ENCODE measurements at places on chromosomes 16 and 17.

DNA sequence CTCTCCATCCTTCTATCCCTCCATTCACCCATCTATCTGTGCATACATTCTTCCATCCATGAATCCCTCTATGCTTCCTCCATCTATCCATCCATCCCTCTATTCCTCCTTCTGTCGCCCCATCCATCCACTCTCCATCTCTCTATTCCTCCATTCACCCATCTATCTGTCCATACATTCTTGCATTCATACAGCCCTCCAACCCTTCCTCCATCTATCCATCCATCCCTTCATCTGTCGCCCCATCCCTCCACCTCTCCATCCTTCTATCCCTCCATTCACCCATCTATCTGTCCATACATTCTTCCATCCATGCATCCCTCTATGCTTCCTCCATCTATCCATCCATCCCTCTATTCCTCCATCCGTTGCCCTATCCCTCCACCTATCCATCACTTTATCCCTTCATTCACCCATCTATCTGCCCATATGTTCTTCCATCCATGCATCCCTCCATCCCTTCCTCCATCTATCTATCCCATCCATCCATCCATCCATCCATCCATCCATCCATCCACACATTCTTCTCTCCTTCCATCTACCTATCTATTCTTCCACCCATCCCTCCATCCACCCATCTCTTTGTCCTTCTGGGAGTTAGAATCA is 272.5 kb upstream of the TNRC6C start:
- no peak for DNase-seq

DNA sequence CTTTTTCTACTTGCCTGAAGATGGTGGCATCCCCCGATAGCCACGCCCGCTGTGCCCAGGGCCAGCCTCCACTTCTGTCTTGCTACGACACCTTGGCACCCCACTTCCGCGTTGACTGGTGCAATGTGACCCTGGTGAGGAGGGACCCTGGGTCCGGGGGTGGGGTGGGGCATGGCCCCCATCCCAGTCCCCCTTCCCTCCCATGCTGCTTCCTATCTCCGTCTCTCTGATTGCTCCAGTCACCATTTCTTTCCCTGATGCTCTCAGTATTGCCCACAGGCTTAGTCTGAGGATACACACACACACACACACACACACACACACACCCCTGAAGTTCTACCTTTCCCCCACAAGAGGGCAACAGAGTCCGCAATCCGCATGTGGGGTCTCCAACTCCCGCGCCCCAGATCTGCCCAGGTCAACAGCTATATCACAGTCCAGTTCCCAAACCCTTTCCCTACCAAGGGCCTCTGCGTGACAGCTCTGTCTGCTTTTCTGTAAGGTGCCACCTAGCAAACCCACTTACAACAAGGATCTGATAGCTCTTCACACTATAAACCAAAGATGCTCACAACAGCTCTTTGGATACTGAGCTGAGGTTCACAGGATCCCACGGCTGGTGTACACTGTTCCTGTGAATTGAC is 3.4 kb downstream of the SGCA start:
- peak; percentile 71 for DNase-seq

GRCh38 chr17:46991617-46992016 is 12.6 kb upstream of the RPRML start:
- DNase-seq, result no peak

GRCh38 chr17:8623591-8623990 is 6.9 kb downstream of the MYH10 start:
- DNase-seq, result no peak

- no peak for DNase-seq
Measured at GRCh38 chr17:42832213-42832933, 824 bp upstream of the PSME3 start.

DNA sequence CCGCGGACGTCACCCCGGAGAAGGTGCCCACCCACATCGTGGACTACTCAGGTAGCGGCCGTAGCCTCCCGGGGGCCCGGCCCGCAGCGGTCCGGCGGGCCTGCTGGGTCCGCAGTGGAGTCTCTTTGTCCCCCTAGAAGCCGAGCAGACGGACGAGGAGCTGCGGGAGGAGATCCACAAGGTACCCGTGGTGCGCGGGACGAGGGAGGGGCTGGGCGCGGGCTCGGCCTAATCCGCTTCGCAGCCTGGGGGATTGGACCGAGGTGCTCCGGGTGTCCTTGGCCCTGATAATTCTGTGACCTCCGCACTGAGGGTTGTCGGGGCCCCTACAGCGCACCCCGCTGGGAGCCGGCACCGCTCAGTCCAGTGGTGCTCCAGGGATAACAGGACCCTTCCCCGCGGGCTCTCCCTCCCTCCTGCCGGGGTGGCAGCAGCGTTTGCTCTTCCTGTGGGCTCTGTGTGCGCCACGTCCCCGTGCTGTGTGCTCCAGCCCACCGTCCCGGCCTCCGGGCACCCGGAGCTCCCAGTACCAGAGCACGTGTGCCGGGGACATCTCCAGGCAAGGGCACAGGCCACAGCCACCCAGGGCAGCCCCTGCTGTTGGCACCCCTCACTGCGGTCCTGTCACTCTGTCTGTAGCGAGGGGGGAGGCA is 713 bp downstream of the RHOT2 start:
- DNase-seq, result no peak

- peak; percentile 62 for DNase-seq
Measured at GRCh38 chr17:65198653-65199382, 61.6 kb downstream of the RGS9 start.

GRCh38 chr17:34710226-34710625 is 130.8 kb downstream of the TMEM132E start:
- no peak for DNase-seq

DNA sequence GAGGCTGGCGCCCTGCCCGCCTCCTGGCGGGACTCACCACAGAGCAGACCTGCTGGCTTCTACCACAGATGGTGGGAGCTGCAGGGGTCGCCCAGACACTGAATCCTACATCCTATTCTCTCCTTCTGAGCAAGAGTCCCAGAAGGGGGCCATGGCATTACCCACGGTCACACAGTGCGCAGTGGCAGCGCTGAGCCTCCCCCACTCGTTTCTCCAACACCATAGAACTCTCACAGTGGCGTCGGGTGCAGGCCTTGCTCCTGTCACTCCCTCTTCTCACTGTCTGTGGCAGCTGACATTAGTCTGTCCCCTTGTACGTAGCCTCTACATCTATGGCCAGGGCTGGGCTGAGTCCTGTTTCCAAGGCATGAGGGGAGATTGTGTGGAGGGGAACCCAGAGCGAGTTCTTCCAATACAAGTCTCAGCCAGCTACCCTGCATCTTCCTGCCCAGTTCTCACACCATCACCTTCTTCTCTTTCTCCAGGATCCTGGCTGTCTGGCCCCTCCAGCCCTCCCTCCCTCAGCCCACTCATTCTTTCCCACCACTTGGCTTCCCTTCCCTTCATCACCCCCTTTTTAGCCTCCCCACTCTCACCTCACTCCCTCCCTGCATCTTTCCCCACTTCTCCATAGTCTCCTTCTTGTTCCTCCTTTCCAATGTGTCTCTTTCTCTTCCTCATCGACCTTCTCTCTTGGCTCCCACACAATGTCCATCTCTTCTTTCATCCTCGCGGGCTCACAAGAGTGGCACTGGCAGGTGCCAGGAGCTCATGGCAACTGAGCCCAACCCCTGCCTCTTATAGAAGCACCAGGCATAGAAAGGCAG is 5.9 kb downstream of the UBTF start:
- no peak for DNase-seq

GRCh38 chr16:71387045-71387871 is 28.7 kb downstream of the CALB2 start:
- DNase-seq, result no peak

- no peak for DNase-seq
Measured at GRCh38 chr17:79561486-79562133, 49.2 kb downstream of the RBFOX3 start.

DNA sequence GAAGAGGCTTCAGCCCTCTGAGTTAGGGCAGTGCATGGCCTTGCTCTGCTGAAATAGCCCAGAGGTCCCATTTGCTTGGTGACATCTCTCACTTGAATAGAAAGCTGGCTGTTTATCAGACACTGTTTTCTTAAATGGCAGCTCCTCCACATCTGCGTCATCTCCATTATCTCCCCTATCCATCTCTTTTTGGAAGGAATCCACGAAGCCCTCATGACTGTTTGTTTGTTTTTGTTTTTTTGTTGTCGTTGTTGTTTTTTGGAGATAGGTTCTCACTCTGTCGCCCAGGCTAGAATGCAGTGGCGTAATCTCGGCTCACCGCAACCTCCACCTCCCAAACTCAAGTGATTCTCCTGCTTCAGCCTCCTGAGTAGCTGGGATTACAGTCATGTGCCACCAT is 16.6 kb downstream of the NAA60 start:
- DNase-seq, result no peak

GRCh38 chr16:46774743-46775177 is 26.6 kb upstream of the MYLK3 start:
- no peak for DNase-seq

- DNase-seq, result no peak
Measured at GRCh38 chr16:56312028-56312300, 113.4 kb downstream of the AMFR start.

DNA sequence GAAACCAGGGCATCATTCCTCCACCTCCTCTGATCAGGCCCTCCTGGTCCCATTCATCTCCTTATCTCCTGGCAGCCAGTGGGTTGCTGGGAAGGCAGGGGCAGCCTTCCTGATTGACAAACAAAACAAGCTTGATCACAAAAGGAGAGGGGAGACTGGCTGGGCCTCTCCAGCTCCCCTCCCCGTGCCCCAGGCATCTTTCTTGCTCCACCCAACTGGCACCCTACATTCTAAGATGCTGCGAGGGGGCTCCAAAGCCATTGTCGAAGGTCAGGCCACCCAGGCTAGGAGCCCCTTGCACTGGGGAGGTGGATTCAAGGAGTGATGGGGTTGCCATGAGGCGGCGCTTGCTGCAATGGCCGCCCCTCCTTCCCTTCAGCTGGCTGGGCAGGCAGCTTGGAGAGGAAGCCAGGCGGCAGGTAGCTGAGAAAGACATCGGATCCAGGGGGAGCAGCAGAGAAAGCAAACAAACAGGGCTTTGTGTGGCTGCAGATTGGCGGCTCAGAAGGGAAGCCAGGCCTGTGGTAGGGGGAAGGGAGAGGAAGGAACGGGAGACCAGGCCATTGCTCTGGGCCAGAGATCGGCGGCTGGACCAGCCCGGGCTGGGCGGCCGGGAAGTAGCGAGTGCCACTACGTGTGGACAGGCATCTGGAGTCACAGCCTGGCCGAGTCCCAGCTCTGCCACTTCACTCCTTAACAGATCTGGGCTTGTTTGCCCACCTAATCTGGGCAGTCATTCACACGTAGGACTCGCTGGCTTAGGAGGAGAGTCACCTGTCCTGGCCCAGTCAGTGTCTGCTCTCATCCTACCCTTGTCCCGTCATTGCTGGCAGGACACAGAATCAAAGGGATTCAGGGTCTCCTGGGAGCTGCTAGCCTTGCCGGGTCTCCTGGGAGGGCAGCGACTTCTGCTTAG is 12.3 kb downstream of the RAI1 start:
- no peak for DNase-seq

- no peak for DNase-seq
Measured at GRCh38 chr16:5571446-5571845, 473.9 kb upstream of the EEF2KMT start.

GRCh38 chr17:80529104-80529903 is 15.3 kb upstream of the RPTOR start:
- DNase-seq, result no peak

DNA sequence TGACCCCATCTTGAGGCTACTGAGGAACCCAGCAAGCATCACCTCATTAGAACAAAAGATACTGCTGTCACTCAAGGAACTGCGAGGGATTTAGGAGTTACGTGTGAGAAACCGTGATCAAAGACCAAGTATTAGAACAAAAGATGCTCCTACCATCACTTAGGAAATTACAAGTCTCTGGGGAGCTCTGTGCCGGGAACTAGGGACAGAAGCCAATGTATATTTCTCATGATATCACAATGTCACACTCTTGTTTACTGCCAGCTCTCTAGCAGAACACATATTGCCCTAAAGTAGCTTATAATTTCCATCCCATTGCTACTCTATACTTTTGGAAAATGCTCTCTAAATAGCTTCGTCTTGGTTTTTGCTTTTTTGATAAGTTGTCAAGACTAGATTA is 214.5 kb downstream of the HS3ST3A1 start:
- no peak for DNase-seq

GRCh38 chr17:3002538-3003295 is 60.7 kb downstream of the OR1D5 start:
- DNase-seq, result no peak

DNA sequence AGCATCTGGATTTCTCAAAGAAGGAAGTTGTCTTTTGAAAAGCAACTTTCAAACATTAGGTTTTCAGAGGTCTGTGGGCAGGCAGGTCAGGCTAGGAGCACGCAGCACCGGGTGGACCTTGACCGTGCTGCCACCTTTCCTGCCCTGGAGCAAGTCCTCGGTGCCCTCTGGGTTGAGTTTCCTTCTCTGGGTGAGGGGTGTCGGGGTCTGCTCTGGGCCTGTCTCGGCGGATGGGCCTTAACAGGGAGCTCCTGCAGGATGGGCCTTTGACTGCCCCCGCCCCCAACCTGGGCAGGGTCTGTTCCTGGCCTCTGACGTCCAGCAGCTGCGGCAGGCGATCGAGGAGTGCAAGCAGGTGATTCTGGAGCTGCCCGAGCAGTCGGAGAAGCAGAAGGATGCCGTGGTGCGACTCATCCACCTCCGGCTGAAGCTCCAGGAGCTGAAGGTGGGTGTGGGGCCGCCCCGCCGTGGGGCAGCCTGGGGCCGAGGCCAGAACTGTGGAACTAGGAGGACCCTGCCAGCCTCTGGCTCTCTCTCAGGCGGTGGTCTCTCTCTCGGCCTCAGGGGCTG is 8.7 kb downstream of the DEF8 start:
- DNase-seq, result no peak

- no peak for DNase-seq
Measured at GRCh38 chr16:63447121-63447520, 1410.9 kb upstream of the CDH8 start.

GRCh38 chr16:22093331-22093730 is 990 bp downstream of the VWA3A start:
- no peak for DNase-seq

DNA sequence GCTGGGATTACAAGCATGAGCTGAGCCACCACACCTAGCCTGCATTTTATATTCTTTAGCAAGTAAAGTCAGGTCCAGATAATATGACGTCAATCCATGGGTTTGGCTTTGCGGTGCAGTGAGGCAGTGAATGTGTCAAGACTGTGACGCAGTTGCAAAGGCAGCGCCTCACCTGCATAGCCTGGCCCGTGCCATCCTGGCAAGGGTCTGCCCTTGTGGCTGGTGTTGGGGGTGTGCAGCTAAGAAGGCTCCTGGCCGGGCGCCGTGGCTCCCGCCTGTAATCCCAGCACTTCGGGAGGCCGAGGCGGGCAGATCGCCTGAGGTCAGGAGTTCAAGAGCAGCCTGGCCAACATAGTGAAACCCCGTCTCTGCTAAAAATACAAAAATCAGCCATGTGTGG is 7.0 kb downstream of the PDF start:
- DNase-seq, result no peak

GRCh38 chr17:67649891-67650290 is 67.8 kb upstream of the NOL11 start:
- no peak for DNase-seq

GRCh38 chr16:21647562-21648164 is 4.7 kb downstream of the IGSF6 start:
- no peak for DNase-seq

DNA sequence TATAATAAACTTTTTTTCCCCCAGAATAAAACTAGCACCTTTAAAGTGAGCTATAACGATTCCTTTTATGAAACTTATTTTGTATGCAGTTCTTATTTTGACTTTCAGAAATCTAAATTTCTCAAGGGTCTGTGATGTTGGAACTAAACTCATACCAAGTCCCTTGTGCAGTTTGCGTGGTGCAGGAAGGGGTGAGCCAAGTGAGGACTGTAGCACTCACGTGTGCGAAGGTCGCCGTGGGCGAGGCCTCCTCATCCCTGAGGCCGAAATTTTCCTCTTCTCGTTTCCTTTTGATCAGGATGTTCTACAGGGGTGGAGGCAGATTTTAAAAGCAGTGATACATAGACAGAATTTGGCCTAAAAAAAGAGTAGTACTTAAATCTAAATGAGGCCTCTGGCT is 73.7 kb downstream of the RPTOR start:
- DNase-seq, result no peak

All from K562 (cell line).